AML-193 (cell line): ENCODE measurements at places on chromosomes 12 and 14.

GRCh38 chr12:110577864-110578693, 5.0 kb downstream of the PPTC7 start:
- DNase-seq: peak; percentile 65

DNA sequence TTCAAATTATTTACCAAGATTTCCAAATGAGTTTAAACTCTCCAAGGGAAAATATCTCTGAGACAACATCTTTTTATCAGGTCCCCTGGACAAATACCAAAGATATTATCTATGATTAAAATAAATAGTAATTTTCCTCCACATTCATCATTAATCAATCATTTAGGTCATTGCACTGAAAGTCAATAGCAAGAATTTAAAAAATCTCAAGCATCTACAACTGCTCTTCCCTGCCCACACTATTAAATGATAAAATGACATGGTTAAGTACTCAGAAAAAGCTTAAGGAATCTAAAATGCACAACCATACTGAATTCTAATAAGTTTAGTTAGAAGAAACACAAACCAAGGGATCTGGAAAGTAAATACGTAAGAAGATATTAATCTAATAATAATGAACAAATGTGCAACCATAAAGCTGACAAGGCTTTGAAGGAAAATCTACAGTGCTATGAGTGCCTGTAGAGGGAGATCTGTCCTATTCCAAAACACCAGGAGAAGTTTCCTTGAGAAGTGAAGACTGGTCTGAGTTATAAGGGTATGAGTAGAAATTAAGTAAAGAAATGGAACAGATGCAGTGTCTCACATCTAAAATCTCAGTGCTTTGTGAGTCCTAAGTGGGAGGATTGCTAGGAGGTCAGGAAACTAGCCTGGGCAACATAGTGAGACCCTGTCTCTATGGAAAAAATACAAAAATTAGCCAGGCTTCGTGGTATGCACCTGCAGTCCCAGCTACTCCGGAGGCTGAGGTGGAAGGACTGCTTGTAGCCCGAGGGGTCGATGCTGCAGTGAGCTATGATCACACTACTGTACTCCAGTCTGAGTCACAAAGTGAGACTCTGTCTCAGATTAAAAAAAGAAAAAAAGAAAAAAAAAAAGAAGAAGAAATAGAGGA, 19.2 kb downstream of the INTS13 start:
- no peak for DNase-seq

DNA sequence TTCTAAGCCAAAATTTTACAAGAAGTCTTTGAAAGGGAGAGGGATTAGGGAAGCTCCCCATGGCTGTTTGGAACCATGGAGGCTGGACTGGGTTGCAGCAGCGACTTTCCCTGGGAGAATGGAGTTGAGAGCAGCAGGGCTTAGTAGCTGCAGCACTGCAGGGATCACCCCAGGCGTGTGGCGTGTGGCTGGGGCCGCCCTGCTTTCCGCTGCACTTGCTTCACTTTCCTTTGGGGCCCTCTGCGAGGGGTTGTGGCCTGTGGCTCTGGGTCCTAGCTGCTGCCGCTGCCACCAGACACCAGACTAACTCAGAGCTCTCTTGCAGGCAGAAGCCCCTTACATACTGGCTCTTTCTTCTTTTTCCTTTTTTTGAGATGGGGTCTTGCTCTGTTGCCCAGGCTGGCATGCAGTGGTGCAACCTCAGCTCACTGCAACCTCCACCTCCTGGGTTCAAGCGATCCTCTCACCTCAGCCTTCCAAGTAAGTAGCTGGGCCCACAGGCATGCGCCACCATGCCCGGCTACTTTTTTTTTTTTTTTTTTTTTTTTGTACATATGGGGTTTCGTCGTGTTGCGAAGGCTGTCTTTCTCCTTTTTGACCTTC, 25.4 kb downstream of the CCDC62 start:
- DNase-seq: no peak

DNA sequence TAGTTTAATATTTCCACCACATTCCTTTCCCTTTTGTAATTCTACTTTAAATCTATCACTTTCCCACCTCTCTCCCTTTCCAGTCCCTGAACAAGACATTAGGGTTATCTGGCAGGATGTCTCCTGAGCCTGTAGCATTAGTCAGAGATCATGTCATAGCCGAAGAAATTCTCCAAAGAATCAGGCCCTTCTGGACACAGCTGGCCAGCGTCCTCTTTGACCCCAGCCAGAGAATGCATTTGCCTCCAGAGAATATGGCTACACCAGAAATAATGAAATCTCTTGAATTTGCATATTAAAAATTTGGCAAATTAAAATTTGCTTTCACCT, 56.7 kb downstream of the NTF3 start:
- no peak for DNase-seq

GRCh38 chr14:24095271-24096068, 1.4 kb downstream of the PCK2 start:
- peak; percentile 59 for DNase-seq

- no peak for DNase-seq
Measured at GRCh38 chr14:22887990-22888378, 5.0 kb downstream of the REM2 start.

DNA sequence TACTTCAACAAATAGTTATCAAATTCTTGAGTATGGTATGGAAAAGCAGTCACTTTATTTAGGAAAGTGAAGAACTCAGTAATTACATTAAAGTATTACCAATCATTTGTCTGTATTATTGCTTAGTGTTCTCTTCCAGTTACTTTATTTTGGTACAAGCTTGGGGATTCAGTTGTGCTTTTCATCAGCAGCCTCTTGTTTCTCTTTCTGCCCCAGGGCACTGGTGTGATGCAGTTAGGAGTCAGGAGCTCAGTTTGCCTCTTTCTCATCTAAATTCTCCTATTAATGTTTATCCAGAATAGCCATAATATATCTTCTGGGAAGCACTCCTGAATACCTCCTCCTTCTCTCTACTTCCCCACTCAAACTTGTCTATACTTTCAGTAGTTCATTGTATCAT, 25.7 kb downstream of the PMCH start:
- no peak for DNase-seq

DNA sequence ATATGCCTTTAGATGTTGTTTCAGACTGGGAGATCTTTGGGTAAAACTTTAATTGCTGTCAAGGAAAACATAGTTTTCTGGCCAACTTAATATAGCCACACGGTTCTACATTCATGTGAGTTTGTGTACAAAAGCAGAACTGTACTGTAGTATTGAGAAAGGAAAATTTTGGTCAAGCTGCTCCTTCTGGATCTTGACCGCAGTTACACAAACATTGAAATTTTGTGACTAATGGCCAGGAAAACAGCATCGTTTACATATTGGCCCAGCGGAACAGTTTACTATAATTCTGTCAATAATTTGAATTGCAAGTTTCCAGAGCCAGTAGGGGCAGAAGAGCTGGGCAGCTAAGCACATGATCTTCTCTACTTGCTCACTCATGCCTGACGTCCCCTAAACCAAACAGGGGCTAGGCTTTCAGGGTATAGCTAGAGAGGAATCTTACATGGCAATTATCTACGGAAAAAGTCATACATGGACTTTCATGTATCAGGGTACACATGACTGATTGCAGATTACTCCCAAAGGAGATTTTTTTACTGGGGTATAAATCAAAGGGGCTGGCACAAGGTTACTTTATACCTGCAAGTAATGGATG, 11.4 kb upstream of the ART4 start:
- no peak for DNase-seq

DNA sequence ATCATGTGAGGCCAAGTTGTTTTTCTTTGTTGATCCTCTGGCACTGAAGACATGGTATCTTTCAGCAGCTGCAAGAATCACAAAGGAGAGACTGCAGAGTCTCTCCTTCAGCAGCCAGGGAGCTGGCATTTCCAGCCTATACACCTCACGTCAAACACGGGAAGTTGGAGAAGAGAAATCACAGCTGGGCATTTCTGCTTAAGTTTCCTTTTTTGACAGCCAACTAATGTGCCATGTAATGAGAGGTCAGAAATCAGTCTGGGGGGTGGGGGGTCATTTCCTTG, 28.3 kb downstream of the PHLDA1 start:
- no peak for DNase-seq

GRCh38 chr14:100737526-100737925, 10.8 kb downstream of the DLK1 start:
- no peak for DNase-seq

GRCh38 chr12:105980085-105980484, 158.7 kb downstream of the NUAK1 start:
- no peak for DNase-seq

- no peak for DNase-seq
Measured at GRCh38 chr14:76131071-76131965, 20.4 kb upstream of the GPATCH2L start.

DNA sequence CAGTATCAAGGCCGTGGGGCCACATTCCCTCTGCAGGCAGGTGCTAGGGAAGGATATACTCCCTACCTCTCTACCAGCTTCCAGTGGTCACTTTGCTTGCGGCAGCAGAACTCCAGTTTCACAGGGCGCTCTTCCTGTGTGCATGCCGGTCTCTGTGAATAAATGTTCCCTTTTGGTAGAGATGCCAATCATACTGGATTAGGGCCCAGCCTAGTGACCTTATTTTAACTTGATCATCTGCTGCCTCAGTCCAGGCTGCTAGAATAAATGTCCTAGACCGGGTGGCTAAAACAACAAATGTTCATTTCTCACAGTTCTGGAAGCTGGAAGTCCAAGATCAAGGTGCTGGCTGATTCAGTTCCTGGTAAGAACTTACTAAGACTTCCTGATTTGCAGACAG, 198.8 kb upstream of the TMEM132C start:
- DNase-seq: no peak

DNA sequence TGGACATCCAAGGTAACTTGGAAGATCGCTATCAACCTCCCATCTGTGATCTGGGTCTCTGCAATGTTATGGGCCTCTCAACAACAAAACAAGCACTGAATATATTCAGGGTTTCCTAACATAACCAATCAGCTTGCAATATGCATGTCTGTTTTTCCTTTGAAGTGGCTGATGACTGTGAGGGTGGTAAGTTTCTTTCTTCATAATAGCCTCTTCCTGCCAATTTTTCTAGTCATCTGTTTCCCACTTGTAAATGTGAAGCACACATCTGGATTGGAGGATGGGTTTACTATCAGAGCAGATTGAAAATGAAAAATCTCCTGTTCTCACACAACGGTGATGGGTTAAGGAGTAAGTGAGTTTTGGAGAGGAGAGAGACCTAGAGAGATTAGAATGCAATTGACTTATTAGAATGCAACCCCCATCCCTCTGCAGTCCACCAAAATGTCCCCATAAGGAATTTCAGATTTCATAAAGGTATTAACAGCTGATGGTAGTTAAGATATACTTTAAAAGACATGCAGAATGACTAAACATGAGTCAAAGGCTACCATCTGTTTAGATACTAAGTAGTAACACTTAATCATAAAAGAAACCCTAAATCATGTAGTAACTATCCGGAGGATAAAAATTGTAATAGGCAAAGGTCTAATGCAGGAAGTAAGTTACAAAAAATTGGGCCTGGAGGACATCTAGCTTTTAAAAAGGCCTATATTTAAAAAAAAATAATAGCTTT, 58.4 kb upstream of the SAV1 start:
- DNase-seq: no peak

GRCh38 chr12:8819666-8819980, 2.8 kb upstream of the A2ML1 start:
- no peak for DNase-seq

- DNase-seq: no peak
Measured at GRCh38 chr14:23517650-23518326, 33.8 kb downstream of the ZFHX2 start.

GRCh38 chr12:105860561-105861207, 278.1 kb downstream of the NUAK1 start:
- DNase-seq: no peak

- DNase-seq: no peak
Measured at GRCh38 chr12:44667461-44667860, 208.7 kb downstream of the NELL2 start.

DNA sequence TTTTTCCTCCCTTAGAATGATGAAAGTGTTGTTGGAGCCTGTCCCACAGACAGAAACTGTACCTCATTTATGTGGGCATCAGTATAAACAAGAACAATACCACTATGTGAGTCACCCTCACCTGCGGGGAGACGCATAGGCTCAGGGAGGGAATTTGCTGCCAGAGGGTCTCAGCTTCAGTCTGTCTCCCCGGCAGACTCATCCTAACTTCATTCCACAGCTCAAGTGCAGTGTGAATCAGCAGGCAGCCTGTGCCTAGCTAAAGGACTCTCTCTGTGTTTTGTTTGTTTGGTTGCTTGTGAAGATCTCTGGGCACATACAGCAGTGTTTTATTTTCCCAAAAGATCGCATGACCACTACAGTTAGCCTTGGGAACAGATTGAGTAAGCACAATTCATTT, 98.9 kb downstream of the PRKCH start:
- DNase-seq: no peak

DNA sequence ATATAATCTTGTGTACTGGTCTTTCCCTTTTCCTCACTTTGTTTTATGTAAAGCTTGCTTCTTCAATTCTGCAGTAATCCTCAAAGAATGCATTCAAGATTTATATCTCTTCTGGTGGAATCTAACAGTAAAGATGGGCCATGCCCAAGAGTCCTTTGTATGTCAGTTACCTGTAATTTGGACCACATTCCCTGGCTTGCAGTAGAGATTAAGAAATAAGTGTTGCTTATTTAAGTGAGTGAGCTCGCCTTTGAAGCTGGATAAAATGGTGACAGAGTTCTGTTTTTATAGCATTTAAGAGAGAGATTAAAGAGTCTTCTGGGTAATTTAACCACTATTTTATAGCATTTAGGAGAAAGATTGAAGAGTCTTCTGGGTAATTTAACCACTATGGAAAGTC, 262.1 kb upstream of the ATP2B1 start:
- no peak for DNase-seq

DNA sequence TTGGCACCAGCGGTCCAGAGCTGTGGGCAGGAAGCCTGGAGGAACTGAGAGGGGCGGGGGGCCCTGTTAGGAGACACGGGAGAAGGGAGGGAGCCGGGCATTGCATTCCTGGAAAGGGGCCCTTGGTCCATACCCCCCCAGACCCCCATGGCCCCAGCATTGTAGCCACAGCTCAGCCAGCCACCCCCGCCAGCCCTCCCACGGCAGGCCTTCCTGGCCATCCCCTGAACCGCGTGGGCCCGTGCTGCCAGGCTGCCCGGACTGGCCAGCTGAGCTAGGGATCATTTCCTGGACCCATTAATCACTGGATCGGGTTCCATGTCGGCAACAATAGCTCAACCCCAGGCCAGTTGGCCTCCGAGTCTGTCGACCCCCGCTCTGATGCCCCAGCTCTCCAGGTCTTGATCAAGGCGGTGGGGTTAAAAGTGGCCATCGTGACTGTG, 39.8 kb upstream of the DIO3 start:
- DNase-seq: no peak

DNA sequence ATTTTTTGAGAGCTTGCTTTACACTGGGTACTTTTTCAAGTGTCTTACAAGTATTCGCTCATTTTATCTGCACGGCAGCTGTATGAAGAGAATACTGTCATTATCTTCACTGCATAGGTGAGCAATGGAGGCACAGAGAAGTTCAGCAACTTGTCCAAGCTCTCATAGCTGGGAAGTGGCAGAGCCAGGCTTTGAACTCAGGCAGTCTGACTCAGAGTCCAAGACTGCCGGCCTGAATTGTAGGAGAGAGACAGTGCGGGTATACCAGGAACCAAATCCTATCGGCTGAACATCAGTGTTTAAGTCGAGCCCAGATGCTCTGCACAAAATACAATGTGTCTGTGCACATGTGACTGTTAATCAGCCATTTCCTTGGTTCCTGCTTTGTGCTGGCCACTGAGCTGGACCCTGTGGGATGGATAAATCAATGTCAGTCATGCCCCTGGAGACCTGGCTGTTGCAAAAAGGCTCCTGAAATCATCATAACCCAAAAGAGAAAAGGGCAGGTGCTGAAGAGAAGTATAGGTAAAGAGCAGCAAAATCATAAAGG, 474.6 kb downstream of the DPF3 start:
- no peak for DNase-seq

- DNase-seq: no peak
Measured at GRCh38 chr12:4717806-4718205, 2.4 kb upstream of the GALNT8 start.
